ENCODE measurements at places on chromosomes 5 and 9. TPM values are rescaled to one million over a fixed set of nuclear protein-coding genes. Genes with fewer than 3 reads are reported as not detected.

Gene EIF4E1B
- total RNA-seq = not detected

Gene SPINK5
- total RNA-seq = not detected

Gene PHF24
- 0.10 TPM for total RNA-seq

Gene CCT5
- 535 TPM for total RNA-seq

Gene DNM1
- total RNA-seq = 96.1 TPM

Gene CDH18
- total RNA-seq = not detected

Gene SLC6A18
- total RNA-seq = not detected

Gene PCDH1
- 2.4 TPM for total RNA-seq

Gene VDAC1
- 397 TPM for total RNA-seq

Gene GLIPR2
- 12.1 TPM for total RNA-seq
